ENCODE measurements at places on chromosomes 11 and 22.

DNA sequence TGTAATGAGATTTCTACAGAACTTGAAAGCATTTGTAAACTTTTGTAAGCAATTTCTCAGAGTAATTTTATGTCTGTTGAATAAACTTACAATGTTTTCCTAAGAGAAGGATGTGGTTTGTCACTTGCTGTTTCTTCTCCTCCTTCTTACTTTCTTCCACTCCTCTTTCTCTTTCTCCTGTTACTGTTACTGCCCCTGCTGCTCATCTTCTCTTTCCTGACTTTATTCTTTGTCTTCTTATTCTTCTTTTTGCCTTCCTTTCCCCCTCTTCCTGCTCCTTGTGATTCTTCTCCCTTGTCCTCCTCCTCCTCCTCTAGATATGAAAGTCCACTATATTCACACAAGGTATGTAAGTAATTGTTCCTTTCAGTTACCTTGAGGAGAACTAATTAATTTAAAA is 31.1 kb upstream of the MMP7 start:
- DNase-seq: no peak

GRCh38 chr11:12318791-12319438 is 58.5 kb upstream of the PARVA start:
- DNase-seq: no peak

DNA sequence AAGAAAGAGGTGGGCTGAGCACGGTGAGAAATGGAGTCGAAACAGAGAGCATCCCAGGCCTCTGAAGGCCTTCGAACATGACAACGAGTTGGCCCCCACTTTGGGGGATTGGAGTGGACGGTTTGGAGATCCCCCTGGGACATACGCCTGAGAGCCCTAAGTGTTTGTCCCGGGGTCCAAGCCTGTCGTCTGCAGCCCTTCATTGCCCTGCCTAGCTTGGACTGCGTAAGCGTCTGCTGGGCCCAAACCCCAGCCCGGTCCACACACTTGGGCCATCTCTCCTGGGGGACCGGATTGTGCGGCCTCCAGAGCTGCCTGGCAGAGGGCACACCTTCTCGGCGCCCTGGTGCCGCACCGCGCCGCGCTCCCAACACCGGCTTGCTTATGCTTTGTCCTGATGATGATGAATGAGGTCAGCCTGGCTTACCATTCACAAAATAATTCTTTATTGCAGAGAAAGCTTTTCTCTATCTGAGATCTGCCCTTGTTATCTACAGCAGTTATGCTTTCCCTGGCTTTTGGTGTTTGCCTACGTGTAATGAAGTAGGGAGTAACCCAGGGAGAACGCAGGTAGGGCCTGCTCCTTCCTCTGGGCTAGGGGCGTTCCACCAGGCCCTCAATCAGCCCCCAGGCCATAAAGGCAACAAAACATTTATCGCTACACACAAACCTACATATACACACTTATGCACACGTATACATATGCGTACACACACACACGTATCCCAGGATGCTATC is 85.9 kb upstream of the PPARA start:
- DNase-seq: no peak

GRCh38 chr11:10696468-10697322 is 3.1 kb upstream of the IRAG1 start:
- DNase-seq: no peak

DNA sequence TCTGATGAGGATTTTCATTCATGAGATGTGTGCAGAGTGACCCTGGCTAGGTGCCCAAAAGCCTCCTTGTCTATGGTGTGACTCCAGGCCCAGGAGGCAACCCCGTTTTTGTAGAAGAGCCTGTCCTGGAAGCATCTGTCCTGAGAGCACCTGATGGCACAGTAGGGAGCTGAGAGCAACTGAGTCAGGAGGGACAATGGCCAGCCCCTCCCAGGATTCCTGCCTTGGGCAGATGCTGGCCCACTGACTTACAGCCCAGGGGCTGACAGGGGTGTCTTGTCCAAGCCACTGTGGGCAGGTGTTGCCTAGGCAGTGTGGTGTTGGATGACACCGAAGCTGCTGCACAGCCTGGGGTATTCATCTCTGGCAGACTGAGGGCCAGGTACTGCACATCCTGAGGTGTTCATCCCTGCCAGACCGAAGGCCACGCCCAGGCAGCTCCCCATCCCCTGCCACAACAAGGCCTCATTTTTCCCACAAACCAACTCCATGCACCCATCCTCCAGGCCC is 3.2 kb upstream of the RFPL2 start:
- no peak for DNase-seq

GRCh38 chr11:134524896-134525845 is 113.1 kb upstream of the B3GAT1 start:
- no peak for DNase-seq

- no peak for DNase-seq
Observed at GRCh38 chr22:27206374-27207133, 549.2 kb downstream of the MIAT start.

GRCh38 chr11:43200031-43200430 is 111.8 kb upstream of the API5 start:
- no peak for DNase-seq

DNA sequence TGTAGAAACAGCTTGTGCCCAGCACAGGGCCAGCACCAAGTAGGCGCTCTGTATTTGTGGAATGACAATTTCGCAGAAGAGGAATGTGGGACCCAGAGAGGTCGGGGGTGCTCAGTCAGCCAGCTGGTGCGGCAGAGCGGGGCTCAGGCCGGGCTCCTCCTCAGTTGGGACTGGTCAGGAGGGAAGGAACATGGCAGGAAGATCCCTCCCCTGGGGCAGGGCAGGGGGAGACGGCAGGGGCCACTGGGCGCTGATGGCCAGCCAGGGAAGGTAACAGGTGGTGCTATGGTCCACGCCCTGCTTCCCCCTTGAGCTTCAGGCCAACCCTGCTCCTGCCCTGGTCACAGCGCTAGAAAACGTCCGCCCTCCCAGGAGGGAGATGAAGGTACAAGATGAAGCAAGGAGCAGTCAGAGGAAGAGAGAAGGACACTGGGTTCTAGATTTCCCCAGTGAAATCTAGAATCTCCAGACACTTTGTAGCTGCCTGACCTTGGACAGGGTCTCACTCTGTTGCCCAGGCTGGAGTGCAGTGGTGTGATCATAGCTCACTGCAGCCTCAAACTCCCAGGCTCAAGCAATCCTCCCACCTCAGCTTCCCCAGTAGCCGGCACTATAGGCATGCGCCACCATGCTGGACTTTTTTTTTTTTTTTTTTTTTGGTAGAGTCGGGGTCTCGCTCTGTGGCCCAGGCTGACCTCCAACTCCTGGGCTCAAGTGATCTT is 13.5 kb upstream of the SPI1 start:
- no peak for DNase-seq

DNA sequence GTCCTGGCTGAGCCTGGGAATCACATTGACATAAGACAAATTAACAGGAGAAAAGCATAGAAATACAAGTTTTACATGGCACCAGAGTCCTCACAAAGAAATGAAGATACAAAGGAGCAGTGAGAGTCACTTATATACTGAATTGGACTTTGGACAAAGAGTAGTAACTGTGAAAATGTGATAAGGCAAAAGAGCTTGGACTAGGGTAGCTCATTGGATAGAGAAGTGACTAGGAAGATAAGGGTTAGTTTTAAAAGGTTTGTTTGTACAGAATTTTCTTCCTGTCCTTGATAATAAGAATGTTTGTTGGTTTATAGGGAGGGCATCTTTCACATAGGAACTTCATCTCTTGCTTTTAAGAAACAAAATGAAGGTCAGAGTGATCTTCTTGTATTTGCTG is 17.9 kb upstream of the NUCB2 start:
- no peak for DNase-seq

DNA sequence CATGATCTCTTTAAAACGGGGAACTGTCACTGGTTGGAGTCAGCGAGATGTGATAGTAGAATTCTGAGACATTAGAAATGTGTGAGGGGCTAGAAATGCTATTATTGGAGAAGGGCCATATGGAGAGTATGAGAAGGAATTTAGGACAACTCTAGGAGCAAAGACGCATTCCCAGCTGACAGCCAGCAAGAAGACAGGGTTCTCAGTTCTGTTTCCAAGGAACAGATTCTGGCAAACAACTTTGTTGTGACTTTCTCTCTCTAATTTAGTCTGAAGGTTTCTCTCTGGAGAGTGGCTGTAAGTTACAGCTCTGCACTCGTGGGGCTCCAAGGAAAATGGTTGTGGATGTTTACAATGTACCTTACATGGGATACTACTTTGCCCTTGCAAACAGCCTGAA is 876.3 kb downstream of the FAM181B start:
- no peak for DNase-seq

GRCh38 chr11:46117842-46118241 is 3.4 kb downstream of the PHF21A start:
- DNase-seq: no peak

- DNase-seq: no peak
Observed at GRCh38 chr11:99766811-99767210, 746.1 kb downstream of the CNTN5 start.

GRCh38 chr22:46557736-46558480 is 20.5 kb upstream of the CELSR1 start:
- DNase-seq: no peak

DNA sequence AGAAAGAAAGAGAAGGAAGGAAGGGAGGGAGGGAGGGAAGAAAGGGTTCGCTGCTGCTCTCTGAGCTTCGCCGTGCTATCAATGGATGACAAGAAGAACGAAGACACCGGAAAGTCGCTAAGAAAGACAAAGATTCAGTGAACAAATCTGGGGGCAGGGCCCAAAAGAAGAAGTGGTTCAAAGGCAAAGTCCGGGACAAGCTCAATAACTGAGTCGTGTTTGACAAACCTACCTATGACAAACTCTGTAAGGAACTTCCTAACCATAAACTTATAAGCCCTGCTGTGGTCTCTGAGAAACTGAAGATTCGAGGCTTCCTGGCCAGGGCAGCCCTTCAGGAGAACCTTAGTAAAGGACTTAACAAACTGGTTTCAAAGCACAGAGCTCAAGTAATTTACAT is 2.9 kb upstream of the TTLL1 start:
- DNase-seq: no peak

- DNase-seq: no peak
Observed at GRCh38 chr22:36301851-36302250, 48.9 kb downstream of the APOL1 start.

GRCh38 chr11:9601037-9601875 is 27.8 kb downstream of the WEE1 start:
- peak; percentile 28 for DNase-seq

DNA sequence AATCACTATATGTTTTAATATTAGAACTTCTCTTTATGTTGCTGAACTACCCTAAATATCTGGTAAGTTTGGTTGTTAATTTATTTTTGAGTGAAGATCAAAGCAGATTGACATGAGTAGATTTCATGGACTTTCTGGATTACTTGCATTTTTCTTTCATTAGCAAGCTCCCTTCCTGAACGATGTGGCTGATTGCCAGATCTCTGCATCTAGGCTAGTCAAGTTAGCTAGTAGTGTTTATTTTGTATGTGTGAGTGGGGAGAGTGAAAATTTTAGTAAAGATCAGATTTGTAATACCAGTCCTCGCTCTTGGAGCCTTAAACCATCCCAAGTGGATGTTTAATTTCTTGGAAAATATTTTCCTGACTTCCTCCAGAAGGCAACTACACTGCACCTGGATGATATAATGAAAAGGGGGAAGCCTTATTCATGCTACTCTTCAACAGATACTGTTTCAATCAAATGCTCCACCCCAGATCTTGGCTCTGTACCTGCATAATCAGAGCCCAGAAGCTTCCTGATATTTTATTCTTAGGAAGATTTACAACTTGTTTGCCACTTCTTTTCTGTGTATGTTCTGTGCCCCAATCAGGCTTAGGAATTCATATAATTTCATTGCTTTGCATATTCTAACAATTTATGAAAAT is 143.2 kb upstream of the GRIA4 start:
- no peak for DNase-seq

- no peak for DNase-seq
Observed at GRCh38 chr11:69398529-69399492, 82.7 kb upstream of the LINC01488 start.

DNA sequence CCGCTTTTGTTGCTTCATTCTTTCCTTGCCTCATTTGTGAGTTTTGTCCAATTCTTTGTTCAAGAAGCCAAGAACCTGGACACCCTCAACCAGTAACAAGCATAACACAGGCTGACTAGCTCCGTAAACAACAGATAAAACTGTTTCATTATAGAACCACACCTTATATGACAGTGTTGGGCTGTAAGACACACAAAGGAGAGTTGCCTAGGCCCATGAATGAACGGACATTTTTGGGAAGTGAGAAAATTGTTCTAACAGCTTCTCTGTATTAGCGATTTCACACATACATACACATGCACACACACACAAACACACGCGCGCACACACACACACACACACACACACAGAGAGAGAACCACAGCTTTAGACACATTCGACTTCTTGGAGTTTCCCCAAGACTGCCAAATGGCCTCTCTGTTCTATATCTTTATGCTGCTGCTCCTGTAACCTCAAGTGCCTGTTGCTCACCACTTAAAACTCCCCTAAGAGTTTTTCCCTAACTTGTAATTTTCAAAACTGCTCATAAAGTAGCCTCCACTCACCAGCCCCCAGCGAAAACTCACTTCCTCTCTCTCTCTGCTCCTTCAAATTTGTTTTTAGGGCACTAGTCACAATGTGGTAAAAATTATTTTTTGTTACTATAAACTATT is 35.9 kb downstream of the CTSC start:
- DNase-seq: no peak

- no peak for DNase-seq
Observed at GRCh38 chr22:34951212-34951611, 114.7 kb upstream of the ISX start.

- DNase-seq: no peak
Observed at GRCh38 chr11:11141065-11141464, 212.0 kb downstream of the CSNK2A3 start.

DNA sequence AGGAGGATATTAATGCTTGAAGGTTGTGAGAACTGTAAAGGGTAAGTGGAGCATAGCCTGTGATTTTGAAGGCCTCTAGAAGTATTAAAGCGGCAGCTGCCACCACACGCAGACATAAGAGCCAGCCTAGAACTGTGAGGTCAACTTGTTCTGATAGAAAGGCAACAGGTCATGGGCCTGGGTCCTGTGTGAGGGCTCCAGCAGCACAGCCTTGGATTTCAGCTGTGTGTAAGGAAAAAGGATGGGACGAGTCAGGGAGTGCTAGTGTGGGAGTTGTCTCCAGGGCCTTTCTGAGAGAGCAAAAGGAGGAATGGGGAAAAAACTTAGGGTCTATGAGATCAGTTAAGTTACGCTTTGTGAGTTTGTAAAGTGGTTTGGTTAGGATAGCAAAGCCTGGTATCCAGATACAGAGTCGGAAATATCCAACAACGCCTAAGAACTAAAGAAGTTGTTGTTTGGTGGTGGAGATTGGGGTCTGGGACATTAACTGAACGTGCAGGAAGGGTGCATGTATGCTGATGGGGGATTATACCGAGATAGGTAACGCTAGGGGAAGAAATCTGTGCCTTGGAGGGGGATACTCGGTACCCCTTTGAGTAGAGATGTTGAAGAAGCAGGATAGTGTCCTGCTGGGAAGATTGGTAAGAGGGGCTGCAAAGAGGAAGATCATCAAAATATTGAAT is 17.4 kb upstream of the ANO1 start:
- no peak for DNase-seq

- DNase-seq: no peak
Observed at GRCh38 chr11:69536406-69536805, 54.9 kb downstream of the LINC01488 start.

Measured in stimulated activated CD4-positive, alpha-beta T cell treated with anti-CD3 and anti-CD28 coated beads, TNF-alpha, amount 100 ng/mL, for 1 hour (primary cell).